Fibroblast of the conjunctiva (primary cell): ENCODE measurements at places on chromosomes 7 and 10.
A peak's percentile ranks its signal among the peaks of the same experiment; 100 is the strongest.

- no peak for DNase-seq
Observed at GRCh38 chr7:143979998-143980397, 20.1 kb upstream of the OR6B1 start.

DNA sequence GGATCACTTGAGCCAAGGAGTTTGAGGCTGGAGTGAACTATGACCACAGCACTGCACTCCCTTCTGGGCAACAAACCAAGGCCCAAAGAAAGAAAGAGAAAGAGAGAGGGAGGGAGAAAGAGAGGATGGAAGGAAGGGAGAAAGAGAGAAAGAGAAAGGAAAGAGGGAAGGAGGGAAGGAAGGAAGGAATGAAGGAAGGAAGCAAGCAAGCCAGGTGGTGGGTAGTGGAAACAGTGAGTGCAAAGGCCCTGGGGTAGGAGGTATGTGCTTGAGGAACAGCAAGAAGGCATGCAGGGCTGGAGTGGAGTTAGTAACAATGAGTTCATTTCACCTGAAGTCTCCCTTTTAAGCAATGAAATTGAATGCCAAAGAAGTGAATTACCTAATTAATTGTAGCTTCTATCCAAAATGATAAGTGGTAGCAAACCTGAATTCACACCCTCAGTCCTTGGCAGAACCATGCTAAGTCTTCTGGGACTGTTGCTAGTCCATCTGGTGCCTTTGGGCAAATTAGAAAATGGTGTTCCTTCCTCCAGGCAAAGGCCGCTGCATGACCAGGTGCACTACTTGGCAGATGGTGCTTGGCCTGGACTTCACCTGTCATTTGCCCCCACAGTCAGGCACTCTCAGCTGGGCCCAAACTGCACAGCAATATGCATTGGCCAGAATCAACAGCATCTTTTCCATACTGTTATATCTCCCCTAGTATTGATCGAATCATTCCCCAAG is 67.4 kb upstream of the MPP7 start:
- no peak for DNase-seq

- no peak for DNase-seq
Observed at GRCh38 chr7:43461349-43462024, 121.4 kb upstream of the STK17A start.

GRCh38 chr7:116213361-116214130 is 3.2 kb downstream of the TES start:
- DNase-seq, result no peak

- no peak for DNase-seq
Observed at GRCh38 chr10:1255600-1256431, 199.6 kb downstream of the WDR37 start.

DNA sequence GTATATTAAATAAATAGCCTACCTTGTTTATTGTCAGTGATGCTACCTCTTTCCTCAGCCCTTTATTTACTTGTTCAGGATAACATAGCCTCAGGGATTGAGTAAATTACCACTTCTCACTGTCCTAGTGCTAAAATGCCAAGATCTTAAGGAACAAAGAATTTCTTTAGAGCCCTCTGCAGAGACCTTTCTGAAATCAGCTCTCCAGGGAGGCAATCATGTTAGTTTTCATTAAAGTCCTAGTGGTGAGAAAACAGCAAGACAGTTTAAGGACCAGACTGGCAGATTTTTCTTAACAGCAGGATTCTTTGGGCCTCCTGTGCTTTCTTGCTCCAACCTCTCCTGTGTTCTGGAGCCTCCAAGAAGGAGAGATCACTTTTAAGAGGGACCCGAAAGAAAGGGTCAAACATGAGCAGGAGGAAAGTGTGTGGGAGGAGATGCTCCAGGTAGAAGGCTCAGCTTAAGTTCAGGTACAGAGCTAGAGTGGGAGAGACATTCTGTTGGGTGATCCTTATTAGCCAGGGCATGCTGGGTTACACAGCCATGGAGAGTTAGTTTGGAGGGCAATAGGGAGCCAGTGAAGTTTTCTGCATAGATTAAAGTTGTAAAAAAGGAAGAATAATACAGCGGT is 1.2 kb upstream of the PLCE1 start:
- DNase-seq, result no peak

GRCh38 chr10:7945469-7946187 is 108.9 kb upstream of the GATA3 start:
- no peak for DNase-seq

DNA sequence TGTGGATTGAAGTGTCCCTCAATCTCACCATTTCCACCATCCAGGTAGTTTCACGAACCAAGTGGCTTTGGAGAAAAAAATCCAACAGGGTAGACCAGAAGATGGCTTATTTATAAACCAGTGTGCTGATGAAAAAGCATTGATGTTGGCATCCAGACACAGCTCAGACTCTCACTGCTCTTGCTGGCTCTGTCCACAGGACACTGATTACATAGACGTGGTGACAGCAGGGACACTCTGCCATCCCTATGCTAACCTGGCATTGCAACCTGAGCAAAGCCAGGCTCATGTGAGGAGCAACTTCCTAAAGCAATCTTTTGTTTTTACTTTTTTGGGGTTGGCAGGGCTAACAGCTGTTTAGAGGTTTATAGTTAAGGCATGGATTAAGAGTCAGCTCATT is 130.6 kb upstream of the SVIL start:
- DNase-seq, result no peak

DNA sequence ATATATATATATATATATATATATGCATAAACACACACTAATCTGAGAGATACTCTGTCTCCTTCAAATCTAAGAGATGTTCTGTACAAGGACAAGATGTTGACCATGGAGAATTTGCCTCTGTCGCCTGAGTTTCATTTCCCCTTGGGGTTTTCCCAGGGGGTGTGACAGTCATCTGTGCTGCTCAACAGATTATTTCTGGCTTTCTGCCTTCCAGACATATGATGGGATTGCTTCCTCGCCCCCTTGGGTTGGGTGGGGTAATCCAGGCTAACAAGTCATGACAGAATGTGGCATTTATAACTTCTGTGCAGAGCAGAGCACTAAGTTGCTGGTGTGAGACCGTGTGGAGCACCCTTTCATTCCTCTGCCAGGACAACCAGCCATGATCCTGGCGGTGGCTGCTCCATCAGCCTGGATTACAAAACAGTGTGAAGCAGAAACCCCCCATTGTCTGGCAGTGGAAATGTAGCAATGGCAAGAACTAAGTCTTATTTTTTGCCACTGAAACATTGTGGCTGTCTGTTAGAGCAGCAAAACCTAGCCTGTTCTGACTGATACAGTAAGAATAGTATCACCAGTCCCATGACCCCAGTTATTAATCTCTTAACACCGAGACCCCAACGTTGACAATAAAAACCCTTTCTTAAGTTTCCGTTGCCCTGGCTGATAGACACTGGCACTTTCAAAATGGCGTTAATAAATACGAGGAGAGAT is 13.7 kb upstream of the USP6NL start:
- no peak for DNase-seq

GRCh38 chr7:131145026-131145425 is 182.7 kb upstream of the MKLN1 start:
- DNase-seq, result no peak

DNA sequence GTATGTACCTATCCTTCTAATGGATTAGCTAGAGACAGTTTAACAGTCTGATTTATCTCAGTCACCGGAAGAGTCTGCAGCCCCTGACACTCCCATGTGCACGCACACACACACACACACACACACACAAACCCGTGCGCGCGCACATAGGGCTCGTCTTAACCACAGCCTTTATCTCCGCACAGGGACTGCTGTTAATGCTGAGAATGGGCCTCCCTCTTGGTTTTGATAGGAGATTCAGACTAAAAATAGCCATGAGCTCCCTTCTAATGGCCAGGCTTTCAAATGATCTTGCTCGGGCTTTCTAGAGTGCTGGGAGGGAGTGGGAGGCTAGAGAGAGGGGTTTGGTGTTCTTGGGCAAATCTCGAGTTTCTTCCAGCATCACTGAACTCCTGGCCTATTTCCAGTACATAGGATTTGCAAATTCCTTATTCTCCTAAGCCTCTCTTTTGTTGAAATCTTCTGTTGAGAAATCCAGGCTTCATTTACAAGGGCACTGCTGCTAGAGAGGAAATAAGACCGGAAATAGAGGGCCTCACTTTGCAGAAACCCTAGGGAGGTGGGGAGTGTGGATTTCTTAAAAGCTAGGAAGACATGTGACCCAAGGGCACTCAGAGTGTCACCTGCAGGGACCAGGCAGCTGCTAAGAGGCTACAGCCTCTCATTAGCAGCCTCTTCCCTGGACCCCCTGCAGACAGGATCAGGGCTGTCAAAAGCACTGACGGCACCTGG is 2.4 kb downstream of the TMEM72 start:
- DNase-seq, result no peak

DNA sequence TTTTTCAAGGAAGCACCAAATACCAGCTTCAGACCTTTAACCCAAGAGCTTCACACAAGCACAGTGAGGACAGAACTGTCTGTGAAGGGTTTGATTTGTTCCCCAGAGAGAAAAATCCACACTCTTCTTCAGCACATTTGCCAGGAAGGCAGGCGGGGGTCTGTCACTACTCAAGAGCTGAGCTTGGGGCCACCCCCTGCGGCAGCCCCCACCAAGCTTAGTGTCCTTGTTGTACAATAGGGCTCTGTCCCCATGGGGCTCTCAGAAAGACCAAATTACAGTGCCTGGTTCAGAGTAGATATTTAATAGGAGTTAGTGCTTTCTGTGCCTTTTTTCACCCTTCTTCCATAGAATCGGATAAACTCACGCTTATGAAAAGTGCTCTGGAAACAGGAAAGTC is 12.4 kb downstream of the ECHDC3 start:
- no peak for DNase-seq

GRCh38 chr10:20616918-20617810 is 279.9 kb downstream of the NEBL start:
- no peak for DNase-seq

GRCh38 chr10:15462253-15462897 is 91.3 kb upstream of the FAM171A1 start:
- no peak for DNase-seq

GRCh38 chr7:139999516-139999915 is 63.2 kb downstream of the PARP12 start:
- no peak for DNase-seq

GRCh38 chr7:25496476-25497368 is 268.4 kb upstream of the NPVF start:
- no peak for DNase-seq

- no peak for DNase-seq
Observed at GRCh38 chr10:101145750-101146391, 14.8 kb downstream of the TLX1 start.

DNA sequence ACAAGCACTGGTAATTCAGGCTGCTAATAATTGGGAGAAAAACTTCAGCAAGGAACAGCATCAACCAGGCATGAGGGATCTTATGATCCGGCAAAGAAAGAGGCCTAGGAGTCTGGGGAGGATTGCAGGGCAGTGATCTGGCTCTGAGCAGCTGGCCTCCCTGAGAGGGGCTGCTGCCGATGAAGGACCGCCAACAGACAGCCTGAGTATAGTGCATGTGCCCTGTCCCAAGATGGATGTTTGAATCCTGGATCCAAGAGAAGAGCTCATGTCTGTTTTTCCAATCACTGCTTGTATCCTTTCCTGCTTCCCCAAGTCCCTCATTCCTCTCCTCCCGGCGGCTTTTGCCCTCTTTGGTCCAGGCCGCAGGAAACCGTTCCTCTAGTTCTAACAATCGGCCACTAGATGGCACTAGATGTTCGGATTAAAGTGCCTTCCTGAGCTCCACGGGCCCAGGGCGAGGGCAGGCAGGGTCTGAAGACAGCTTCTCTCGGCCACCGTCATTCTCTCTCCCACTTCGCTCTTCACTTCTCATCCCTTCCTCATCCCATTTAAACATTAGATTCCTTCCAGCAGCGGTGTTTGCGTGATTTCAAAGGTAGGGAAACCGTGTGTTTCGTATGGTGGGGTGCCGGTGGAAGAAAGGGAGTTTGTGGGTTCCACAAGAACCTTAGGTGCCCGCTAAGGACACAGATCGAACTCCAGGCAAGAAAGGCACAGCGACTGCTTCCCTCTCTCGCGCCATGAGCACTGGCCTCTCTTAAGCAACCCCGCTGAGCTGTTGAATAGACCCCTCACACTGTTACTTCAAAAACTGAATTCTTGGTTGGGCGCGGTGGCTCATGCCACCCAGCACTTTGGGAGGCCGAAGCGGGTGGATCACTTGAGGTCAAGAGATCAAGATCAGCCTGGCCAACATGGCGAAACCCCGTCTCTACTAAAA is 82.4 kb downstream of the ADCYAP1R1 start:
- DNase-seq, result peak; percentile 40

DNA sequence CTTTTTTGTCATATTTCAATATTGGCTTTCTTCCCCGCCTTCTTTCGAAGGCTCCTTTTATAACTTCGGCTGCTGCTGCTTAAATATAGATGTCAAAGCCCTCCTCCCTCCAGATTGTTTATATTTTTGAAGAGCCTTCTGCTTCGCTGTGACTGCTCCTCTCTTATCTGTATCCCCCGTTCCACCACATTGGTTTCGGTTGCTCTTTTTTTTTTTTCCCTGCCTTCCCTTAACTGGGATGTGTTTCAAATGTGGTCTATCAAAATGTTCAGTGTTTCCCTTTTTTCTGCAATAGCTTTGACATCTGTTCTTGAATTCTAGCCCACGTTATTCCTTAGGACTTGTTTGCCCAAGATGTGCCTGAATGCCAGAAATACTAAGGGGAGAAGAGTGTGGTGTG is 96.4 kb downstream of the CUX1 start:
- DNase-seq, result no peak

DNA sequence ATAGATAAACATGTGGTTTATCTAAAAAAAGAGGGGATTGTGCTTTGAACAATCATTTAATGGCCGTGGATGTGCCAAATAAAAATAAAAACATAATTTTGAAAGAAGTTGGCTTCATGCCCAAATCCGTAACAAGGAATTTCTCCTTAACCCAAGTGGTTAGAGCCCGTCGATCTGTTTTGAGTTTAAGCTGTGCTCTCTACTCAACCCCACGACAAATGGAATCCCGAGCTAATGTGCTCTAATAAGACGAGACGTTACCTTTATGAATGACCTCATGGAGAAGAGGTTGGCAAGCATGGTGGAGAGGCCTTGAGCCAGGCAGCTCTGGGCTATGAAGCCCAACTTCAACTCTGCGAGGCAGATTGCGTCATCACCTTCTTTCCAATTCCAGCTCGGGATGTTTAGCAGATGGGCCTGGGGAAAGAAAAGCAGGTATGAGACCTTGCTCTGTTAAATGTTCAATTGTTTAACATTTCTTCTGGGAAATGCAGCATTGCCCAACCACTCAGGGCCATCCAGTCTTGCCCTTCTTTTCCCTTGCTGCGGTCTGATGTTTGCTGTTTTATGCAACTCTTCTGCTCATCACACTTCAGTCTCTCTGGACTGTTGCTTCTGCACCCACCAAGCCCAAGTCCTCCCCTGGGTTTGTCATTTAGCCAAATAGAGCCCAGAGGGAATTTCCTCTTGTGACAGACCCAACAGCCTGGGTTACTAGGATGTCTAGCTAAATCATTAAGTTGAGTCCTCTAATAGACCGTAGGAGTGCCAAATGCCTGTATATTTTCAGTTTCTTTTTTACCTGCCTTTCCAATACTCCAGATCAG is 564.6 kb downstream of the KCNMA1 start:
- peak; percentile 88 for DNase-seq

- DNase-seq, result peak; percentile 86
Observed at GRCh38 chr10:46530249-46531186, 25.9 kb downstream of the GPRIN2 start.
